NCI-H1930 (cell line): ENCODE measurements at places on chromosomes 7 and 10.

DNA sequence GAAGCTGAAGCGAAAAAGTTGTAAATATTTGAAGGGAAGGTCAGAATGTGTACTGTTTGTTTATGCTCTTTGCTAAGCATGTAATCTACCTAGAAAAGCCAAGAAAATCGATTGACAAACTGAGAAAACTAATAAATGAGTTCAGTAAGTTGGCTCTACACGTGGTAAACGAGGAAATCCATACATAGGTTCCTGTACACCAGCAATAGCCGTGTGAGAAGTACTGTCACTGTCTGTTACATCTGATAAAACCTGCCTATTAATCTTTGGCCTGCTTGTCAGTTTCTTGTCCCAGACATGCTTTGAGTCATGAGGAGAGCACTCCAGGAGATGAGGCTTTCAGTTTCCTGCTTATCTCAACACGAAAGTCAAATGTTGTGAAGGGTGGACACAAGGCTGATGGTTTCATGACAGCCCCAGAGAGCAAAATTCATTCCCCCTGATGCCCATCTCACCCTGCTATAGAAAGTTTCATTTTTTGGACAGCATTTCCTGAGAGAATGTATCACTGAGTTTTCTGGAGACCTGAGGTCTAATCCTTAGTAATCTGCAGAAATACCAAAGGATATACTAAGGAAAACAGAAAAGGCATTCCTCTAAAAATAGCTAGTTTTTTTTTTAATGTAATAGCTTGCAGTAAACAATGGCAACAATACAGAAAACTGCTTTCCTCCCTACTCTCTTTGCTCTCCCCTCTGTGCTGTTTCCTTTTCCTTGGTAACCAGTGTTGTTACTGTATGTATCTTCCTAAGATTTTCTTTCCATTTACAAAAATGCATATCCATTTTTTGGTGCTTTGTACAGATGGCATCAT is 18.8 kb downstream of the BMPR1A start:
- DNase-seq: no peak

GRCh38 chr7:78261739-78262138 is 463.2 kb downstream of the PHTF2 start:
- no peak for DNase-seq

- DNase-seq: no peak
These were observed 43.2 kb downstream of the ZNF467 start for GRCh38 chr7:149729983-149730801.

DNA sequence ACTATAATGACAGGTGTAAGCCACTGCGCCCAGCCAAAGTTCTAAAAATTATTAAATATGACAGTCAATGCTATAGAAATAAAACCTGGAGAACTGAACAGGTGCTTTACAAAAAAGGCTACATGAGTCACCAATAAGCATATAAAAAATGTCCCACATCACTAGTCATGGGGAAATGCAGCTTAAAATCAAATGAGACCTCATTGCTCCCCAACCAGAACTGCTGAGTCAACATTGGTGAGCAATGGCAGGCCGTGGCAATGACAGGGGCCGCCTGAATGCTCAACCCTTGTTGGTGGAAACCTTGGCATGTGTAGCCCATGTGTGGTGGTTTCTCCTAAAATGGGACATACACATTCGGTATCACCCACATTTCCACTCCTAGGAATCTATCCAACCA is 352.3 kb upstream of the KLF6 start:
- DNase-seq: no peak

DNA sequence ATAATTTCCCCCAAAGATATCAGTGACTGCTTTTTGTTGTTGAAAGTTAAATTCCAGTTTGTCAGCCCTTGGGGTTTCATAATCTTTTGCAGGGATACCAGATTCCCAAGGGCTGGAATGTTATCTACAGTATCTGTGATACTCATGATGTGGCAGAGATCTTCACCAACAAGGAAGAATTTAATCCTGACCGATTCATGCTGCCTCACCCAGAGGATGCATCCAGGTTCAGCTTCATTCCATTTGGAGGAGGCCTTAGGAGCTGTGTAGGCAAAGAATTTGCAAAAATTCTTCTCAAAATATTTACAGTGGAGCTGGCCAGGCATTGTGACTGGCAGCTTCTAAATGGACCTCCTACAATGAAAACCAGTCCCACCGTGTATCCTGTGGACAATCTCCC is 3.2 kb downstream of the CYP26A1 start:
- no peak for DNase-seq

DNA sequence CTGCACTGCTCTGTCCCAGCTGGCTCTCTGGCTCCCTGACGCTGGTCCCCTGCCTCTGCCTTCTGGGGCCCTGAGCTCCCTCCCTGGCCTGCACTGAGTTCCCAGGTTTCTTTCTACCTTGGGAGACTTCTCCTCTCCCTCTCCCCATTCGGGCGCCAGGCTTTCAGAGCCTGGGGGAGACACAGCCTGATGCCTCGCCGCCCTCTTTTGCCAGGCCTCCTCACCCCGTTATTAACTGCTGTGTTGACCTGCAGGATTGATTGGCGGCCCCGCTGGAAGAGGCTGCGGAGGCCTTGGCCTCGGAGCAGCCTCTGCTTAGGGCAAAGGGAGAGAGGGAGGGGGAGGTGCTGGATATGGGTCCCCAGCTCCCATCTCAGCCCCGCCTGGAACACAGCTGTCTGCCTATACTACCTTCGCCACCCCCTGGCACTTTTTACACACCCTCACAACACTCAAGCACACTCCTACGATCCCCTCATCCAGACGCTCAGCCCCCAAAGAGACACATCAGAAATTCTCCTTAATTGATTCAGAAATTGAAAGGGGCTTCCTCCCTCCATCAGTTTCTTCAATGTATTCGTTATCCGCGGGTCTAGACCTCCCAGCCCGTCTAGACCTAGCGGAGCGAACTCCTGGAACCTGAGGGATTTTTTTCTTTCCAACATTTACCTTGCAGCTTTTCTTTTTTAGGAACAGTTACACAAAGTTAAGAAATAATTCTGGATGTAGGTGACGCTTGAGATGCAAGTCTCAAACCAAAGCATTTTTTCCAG is 7.1 kb upstream of the PAX2 start:
- DNase-seq: no peak

- DNase-seq: no peak
These were observed 346.5 kb downstream of the TYW1 start for GRCh38 chr7:67343114-67343513.

- DNase-seq: no peak
These were observed 9.9 kb downstream of the FAM237B start for GRCh38 chr7:90311175-90311574.

- DNase-seq: no peak
These were observed 2.5 kb upstream of the KEL start for GRCh38 chr7:142964502-142965246.

- DNase-seq: no peak
These were observed 162.9 kb downstream of the FANK1 start for GRCh38 chr10:126059076-126059826.

DNA sequence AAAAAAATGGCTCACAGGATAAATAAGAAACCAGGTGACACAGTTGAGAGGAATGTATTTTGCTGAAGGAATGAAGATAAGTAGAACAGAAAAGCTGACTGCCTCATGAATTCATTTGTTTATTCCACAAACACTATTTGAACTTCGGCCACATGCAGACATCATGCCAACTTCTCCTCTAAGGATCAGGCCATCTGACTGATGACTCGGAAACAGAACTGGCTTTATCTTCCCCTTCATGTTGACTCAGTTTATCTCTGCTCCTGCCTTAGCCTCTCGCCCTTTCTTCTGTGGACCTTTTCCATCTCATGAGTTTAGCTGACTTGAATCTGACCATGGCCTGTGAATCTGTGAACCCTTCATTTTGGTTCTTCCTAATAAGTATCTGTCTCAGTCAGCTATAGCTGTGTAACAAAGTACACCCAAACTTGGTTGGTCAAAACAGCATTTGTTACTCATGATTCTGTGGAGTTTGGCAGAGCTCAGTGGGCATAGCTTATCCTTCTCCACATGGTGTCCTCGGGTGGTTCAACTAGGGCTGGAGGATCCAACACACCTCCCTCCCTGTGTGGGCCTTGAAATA is 44.0 kb upstream of the GRID1 start:
- DNase-seq: no peak

DNA sequence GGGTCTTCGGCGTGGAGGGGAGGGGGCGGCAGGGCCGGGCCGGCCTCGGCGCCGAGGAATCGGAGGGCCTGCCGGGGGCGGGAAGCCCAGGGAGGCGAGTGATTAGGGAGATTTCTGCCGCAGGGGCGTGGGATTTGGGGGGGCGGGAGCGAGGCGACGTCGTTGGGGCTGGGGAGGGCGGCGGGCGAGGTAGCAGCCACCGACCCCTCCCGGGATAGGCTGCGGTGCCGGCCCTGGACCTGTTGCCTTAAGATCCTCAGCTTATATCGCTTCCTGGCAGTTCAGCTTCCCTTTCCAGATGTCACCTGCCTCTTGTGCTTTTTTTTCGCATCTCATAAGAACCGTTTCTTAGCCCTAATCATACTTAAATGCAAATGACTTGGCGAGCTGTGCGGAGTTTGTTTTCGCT is 655 bp downstream of the LMTK2 start:
- no peak for DNase-seq

DNA sequence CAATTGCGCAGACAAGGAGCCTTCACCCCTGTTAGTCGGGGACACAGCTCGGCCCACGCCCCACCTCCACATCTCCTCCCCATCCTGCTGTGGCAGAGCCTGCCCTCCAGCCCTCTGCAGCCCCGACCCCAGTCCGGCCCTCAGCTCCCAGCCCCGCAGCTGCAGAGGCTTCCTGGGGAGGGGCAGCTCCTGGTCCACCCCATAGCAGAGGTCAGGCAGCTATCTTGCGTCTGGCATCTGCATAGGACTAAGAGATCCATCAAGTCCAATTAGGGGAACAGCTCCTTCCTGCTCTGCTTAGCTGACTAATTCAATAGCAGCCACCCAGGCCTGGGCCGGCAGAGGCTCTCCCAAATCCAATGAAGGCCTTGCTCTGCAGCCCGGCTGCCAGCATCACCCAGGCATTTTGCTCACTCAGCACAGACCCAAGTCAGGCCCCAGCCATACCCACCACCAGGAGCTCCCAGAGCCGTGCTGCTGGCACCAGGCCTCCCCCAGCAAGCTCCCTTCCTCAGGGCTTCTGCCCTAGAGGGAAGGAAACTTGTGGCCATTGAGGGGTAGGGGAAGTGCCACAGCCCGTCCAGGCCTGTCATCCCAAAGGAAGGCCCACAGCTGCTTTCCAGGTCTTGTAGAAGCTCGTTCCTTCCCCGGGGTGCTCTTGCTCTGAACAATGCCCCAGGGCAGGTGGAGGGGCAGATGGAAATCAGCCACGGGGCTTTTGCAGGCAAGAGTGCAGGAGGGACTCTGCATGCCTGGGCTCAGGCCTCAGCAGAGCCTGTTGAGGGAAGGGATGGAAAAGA is 106.2 kb upstream of the RET start:
- no peak for DNase-seq
